ENCODE measurements at places on chromosomes 7 and 10.

- no peak for ATAC-seq
Measured at GRCh38 chr10:31593124-31593523, 274.1 kb downstream of the ZEB1 start.

DNA sequence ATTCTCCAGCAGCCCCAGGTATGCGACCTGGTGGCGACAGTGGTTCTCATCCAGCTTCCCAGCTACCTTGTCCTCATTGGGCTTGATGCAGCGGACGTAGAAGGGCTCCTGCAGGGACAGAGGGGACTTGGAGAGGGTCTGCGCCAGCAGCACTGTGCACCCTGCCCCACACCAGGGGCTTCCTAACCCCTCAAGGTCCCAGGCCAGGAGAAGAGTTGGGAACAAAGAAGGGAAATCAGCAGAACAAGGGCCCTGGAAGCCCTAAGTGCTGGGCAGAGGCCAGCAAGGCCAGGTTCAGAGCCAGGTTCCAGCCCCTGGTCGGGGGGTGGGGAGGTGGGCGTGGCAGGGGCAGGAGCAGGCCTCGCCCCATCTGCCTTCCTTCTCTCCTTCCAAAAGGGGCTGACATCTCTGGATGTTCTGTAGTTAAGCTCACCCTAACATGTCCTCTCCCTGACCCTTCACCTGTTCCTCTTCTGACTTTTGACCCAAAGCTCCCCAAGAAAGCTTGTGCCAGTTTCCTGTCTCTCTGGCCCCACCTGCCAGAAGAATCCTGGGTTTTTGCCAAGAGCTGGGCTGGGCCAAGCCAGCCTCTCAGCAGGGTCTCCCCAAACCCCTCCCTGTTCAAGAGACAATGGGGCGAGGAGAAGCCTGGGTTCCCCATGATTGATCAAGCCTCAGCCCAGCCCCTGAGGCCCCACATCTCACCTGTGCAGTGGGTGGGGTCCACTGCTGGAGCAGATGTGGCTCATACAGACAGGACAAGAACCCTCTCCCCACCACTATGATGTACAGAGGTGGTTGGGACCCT lies 11.9 kb downstream of the MYO1G start:
- ATAC-seq = no peak

DNA sequence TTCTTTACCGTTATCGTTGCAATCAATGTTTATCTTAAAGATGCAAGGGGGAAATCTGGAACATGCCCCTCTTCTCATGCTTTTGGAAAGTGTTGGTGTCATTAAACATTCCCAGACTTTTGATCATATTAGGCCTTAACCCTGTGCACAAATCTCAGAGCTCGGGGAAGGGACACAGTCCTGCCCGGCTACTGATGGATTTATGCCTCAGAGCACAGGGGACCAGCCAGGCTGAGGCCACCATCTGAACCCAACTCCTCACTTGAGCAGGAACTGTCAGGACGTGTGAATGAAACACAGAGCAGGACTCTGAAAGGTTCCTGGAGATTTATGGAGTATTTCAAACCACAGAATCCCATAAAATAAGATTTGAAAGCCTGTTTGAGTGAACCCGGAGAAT lies 132.0 kb upstream of the CXCL12 start:
- ATAC-seq = no peak

DNA sequence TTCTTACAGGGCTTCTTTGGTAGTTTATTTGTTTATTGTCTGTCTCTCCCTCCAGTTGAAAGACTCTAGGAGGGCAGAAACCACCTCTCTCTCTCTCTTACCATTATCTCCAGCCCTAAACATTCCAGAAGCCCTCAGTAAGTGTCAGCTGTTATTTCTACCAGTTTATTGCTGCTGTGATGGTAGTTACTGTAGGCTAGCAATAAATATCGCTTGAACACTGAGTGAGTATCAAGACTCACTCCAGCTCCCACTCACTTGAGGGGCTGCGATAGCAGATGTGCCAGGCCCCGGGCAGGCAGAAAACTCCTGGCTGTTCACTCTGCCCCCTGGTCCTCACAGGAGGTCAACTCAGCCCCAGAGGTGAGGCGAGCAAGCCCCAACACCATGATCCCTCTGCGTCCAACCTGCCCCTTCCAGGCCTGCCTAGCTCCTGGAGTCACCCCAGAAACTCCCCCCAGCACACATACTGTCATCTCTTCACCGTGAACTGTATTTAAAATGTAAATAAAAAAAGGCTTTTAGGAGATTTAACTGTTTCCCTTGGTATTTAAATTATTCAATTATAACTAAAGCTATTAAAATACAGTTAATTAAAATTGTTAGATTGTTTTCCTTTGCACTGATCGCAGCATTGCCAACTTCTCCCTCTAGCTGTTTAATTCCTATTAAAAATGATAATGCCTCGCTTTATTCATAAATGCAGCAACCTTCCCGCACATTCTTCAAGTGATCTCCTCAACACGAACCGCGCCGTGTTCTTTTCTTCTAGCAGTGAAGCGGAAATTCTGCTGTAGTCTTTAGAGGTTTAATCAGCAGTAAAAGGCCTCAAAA lies 321.1 kb upstream of the ZMIZ1 start:
- no peak for ATAC-seq

- ATAC-seq = peak; percentile 26
Measured at GRCh38 chr7:150937848-150938561, 40.1 kb downstream of the KCNH2 start.

DNA sequence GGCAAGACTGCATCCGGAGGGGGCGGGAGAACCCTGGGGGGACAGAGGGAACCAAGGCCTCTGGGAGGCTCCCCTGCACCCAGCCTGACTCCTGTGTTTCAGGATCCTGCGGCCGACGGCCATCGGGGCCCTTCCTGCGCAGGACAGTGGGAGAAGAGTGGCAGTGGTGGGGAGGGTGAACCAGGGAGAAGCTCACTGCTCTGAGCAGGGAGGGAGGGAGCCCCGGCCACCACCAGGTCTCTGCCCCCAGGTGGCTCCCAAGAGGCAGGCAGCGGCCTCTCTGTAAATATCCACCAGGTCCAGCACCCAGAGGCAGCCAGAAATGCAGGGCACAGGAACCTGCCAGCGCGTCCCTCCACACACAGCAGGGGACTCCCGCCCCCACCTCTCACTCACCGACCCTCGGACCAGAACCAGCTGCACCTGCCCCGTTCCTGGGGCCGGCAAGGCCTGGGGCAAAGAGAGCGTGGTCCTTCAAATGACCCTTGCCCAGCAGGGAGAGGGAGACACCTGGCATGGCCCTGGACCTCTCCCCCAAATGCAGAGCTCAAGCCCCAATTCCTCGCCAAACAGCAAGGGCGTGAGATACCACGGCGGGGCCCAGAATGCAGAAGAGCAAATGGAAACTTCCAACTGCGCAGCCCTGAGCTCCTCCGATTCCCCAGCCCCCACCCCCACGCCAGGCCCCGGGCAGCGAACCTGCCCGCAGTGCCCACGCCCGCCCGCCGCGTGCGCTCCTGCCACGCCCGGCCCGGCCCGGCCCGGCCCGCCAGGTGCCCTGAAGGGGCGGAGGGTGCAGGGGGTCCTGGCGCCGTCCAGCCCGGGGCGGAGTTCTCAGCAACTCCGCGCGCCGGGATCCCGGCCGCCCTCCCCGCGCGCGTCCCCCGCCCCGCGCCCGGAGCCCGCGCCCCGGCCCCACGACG lies 805 bp downstream of the RASGEF1A start:
- peak; percentile 66 for ATAC-seq

DNA sequence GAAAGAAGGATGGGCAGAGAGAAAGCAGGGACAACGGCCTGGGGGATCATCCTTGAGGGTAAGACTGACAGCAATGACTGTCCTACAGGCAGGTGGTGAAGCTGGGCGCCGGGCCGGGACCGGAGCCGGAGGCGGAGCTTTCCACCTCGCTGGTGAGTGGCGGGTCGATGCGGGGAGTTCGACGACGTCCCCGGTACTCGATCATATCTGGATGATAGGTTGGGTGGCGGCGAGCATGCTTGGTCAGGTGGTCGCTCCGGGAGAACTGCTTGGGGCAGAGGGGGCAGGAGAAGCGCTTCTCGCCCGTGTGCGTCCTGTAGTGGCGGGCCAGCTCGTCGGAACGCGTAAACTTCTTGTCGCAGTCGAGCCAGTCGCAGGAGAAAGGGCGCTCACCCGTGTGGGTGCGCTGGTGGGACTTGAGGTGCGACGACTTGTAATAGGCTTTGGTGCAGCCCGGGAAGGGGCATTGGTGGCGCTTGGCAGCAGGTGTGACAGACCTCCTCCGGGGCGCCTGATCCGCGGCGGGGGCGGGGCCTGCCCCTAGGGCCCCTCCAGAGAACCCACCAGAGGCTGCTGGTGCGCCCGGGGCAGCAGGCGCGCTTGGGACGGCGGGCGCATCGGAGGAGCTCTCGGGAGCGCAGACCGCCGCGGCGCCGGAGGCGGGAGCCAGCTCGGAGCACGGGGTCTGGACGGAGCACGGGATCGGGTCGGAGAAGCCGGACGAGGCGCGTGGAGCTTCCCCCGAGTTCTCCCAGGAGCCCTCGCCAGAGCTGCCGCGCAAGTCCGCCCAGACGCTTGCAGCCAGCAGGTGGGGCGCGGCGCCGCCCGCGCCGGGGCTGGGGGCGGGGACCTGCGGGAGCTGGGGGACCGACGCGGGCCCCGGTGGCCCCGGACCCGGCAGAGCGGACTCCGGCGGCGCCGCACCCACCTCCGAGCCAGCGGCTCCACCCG lies 752 bp downstream of the KLF14 start:
- ATAC-seq = peak; percentile 72

DNA sequence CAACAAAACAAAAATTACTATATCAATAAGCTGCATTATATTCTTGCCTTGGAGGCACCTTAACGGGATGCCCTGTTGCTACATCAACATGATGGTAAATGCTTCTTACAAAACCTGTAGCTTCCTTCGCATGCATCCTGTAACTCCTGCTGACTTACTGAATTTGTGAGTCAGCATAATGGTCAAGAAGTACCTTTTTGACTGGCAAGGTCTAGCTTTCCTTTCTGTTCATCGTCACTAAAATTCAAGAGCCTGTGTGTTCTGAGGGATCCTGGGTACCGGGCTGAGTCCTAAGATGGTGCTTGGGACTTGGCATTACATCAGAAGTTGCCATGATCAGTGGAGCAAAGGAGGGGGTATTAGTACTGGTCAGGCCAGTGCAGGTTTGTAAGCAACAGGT lies 4.9 kb downstream of the PFKFB3 start:
- ATAC-seq = no peak

DNA sequence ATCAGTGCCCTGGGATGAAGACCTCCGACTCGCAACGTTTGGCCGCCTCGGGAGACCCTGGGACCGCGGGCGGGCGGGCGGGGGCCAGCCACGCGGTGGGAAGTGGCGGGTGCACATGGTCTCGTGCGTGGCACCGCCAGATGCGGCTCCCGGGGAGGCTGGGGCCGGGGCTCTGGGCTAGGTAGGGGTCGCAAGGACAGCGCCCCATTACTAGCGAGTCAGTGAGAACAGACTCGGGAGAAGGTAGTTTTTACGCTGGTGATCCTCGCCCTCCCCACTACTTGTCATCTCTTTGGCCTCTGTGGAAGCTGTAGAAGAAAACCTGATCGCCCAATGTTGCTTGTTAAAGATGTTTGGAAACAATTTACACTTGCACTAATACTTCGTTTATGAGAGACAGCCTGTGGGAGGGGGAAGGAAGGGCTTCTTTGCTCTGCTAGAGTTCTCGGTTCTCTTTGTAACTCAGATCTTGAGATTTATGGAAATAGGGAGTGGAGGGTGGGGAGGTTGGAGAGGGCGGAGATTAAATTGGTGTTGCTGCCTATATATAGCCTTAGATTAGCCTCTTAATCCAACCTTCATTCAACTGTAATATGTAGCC lies 591 bp downstream of the BZW2 start:
- no peak for ATAC-seq

DNA sequence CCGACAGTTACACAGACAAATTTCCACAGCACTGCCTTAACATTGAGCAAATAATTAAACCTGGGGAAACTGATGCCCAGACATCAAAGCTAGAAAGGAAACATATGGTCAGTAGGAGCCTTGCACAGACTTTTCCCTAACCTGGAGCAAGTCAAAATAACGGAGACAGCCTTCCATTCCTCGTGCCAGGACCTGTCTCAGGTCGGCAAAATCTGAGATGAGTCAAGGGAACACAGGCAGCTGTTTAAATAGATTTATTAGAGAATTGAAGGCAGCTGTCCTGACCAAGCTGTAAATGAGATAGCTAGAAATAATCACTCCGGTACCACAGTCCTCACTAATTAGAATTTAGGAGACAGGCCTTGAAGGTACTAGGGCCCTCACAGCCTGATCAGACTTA lies 81.2 kb downstream of the RAMP3 start:
- ATAC-seq = no peak

- no peak for ATAC-seq
Measured at GRCh38 chr10:126787201-126787600, 116.7 kb upstream of the C10orf90 start.

GRCh38 chr7:101615446-101615845 lies 13.7 kb downstream of the MYL10 start:
- no peak for ATAC-seq
